ENCODE measurements at places on chromosomes 1 and 21.

GRCh38 chr1:157803851-157804250 is 16.1 kb downstream of the FCRL1 start:
- no peak for DNase-seq

GRCh38 chr1:14726606-14727005 is 128.1 kb downstream of the KAZN start:
- DNase-seq: no peak

DNA sequence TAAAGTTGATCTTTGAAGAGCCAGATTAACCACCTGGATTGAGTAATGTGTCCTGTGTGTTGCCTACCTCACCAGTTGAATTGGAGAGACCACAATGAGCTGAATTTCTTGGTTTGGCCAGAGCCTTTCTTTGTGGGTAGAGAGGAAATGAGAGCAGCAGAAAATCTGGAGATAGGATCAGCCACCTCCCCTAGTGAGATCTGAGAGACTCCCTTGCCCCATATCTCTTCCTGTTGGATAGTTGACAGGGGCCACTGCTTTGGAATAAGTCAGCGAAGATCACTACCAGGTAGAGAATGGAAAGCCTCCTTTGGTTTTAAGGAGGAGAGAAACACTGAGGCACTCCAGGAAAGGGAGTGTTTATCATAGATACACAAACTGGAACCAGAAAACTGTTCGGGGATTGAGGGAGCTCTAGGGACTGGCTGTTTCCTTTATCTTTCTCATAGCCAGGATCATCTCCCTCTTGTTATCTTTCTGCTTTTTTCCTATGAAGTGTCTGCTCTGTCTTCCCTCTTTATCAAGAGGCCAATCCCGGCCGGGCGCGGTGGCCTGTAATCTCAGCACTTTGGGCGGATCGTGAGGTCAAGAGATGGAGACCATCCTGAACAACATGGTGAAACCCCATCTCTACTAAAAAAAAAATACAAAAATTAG is 21.3 kb upstream of the ZNF326 start:
- no peak for DNase-seq

DNA sequence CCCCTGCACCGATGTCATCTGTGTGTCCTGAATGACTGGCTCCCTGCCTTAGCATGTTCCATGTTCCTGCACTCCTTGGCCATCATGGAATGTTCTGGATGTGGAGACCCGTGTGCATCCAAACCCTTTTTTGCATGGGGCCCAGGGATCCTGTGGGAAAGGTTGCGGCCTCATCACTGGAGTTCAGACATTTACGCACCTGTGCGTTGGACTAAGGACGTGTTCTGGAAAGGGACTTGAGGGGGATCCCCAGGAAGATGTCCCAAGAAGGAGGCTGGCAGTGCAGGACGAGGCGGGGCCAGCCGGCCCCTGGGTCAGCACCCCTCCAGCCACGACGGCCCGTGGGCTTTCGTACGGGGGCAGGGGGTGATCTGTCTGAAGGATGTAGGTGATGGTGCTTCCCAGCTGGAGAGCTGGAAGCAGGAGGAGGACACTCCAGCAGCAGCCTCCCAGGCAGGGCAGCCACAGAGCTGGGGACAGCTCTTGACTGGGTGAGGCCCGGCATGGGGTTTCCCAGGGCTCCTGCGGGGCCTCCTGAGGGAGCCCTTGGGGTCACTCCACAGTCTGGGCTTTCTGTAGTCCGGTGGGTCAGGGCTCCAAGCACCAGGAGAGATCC is 67.2 kb downstream of the SCCPDH start:
- DNase-seq: no peak

DNA sequence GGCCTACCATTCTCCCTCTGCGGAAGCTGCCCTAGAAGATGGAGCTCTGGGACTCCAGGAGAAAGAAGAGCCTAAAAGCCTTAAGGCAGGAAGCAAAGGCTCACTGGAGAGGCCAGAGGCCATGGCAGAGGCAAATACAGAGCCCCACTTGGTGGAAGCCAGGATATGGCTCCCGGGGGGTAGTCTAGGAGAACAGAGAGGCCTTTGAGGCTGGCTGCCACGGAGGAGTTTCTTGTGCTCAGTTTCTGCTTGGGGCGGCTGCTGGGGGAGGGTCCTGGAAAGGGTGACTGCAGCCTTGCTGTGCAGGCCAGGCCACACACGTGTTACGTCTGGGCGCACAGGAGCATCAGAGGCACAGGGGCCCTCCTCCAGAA is 5.4 kb downstream of the CC2D1B start:
- DNase-seq: no peak

DNA sequence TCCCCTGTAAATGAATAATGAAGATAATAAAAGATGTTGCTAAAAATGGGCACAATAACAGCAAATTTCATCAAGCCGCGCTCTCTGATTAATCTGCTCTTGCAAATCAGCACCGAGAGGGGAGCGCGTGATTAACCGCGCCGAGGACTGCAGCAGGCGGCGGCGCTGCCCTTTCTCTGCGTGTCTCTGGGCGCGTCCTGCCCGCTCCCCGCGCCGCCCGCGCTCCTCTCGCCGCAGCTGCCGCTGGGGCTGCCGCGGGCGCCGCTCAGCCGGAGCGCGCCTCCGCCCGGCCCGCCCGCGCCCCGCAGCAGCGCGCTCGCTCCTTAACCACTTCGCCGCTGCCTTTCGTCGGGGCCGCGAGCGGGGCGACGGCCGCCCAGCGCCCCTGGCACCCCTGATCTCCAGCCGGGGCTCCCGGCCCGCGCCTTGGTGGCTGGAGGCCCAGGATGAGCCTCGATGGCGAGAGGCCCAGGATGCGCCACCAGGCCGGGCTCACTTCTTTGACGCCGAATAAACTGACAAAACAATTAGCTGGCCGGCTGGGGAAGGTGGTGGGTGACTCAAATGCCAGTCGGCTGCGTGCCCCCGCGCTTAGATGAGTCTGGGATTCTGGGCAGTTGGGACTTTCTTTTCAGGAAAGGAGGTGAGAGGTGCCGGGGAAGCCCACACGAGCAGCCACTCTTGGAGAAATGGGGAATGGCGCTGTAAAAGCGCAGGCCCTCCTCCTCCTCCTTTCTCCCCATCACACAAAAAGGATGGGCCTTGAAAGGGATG is 221.4 kb upstream of the PKN2 start:
- DNase-seq: no peak

- DNase-seq: no peak
Measured at GRCh38 chr1:167171286-167171929, 49.3 kb upstream of the POU2F1 start.

GRCh38 chr21:41366522-41367151 is 4.8 kb downstream of the MX2 start:
- DNase-seq: no peak

- DNase-seq: no peak
Measured at GRCh38 chr1:54126271-54126815, 26.5 kb downstream of the CDCP2 start.

- DNase-seq: no peak
Measured at GRCh38 chr1:204084247-204084772, 11.4 kb downstream of the SOX13 start.

DNA sequence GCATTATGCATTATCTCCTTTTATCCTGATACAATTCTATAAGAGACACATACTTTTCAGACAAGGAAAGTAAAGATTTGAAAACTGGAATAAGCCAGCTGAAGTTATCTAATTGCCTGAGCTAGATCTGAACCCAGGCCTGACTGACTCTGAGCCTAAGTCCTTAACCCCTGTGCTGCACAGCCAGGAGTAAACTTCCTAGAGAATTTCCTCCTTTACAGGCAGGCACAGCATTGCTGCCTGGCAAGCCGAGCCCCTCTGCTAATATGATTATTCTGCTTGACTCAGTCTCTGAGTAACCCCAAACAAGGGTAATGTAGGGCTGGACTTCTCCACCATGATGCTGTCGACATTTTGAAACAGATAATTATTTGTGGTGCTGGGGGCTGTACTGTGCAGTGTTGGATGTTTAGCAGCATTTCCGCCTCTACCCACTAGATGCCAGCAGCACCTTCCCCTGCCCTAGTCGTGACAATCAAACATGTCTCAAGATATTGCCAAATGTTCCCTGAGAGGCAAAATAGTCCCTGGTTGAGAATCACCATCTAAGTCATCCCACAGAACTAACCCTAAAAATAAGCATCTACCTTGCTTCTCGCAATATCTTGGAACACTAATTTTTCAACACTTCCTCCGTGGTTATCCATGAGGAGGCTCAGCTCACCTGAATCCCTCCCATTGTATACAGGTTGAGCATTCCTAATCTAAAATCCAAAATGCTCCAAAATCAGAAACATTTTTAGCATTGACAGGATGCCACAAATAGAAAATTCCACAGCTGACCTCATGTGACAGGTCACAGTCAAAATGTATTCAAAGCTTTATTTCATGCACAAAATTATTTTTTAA is 18.5 kb downstream of the CAMK1G start:
- no peak for DNase-seq
